ENCODE measurements at places on chromosomes 12 and 14.

GRCh38 chr12:132146772-132147422 is 2.6 kb downstream of the NOC4L start:
- DNase-seq = no peak

DNA sequence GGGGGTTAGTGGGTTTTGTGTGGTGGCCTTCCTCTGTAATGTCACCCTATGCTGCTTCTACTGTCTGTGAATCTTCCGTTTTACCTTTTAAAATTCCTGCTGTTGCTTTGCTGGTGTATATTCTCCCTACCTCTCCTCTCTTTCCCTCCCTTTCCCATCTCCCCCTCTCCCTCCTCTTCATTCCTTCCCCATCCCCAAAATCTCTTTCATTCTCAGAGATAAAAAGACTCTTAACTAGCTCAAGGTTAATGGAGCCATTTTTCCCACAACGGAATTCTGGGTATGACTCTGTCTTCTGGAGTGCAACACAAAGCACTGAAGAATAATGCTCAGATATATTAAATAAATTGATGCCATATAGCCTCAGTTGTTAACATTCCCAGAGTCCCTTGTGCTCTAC is 148.1 kb downstream of the EGLN3 start:
- DNase-seq = no peak

DNA sequence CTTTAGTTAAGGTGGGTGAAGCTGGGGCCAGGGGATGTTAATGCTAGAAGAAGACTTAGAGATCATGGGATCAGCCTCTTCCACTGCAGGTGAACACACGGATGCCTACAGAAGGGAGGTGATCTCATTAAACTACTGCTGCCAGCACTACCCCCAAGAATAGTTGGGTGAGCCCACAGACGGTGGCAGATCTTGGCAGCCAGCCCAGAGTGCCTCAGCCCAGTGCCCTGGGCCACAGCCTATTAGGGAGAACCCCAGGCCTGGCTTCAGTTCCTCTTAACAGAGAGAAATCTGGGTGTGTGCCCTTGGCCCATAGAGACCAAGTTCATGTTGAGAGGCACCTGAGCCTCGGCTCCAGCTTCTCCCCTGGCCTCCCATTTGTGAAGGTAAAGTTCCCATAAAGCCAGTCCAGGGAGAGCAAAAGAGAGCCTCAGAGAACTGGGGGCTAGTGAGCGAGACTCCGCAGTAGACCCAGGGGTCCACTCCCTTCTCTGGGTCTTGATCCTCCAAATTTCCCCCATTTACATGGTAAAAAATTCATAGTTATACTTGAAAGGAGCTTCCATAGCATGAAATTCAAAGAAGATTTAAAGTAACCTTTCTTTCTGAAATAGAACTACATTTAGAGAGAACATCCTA is 125.0 kb upstream of the CCND2 start:
- no peak for DNase-seq

DNA sequence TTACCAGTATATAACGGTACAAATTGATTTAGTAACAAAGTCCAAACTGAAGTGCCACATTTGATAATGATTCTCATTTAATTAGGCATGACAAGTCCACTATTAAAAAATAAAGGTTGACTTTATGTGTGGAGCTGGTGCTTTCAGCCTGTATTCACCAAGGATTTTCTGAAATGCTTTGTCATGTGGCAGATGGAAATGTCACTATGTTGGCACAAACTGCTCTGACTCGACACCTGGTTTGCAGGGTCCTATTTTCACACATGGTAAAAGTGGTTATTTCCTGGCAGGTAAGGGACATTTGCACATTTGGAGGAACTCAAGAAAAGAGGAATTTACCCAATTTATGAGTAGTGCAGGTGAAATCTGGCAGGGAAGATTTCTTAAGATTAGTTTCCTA is 572.6 kb upstream of the MDGA2 start:
- no peak for DNase-seq

- no peak for DNase-seq
Measured at GRCh38 chr14:56008150-56008549, 110.1 kb upstream of the PELI2 start.

DNA sequence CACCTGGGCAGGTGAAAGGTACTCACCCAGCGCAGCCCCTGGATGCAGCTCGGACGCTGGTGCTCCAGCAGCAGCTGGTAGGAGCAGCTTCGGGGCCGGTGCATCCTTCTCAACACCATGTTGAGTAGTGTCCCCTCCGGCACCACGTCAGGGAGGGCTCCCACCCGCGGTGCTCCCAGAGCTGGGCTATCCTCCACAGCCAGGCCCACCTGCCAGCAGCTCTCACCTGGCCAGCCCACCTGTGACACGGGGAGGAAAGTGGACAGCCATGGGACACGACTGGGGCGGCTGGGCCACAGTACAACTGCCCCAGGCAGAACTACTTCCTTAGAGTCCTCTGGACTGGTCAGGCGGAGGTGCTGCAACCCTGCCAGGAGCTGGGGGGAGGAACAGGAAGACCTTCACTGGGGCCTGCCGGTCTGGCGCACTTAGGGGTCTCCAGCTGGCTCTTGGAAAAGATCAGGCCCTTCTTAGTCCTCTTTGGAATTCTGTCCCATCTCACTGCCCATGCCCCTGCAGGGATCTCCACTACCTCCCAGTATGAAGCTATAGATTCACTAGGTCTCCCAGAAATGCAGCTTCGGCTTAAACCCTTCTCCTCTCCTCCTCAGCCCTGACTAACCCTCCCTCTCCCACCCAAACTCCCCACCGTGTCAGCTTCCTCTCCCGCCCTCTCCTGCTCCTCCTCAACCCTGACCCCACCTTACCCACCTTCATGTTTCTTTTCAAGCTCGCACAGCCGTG is 668 bp downstream of the RAPGEF3 start:
- no peak for DNase-seq

DNA sequence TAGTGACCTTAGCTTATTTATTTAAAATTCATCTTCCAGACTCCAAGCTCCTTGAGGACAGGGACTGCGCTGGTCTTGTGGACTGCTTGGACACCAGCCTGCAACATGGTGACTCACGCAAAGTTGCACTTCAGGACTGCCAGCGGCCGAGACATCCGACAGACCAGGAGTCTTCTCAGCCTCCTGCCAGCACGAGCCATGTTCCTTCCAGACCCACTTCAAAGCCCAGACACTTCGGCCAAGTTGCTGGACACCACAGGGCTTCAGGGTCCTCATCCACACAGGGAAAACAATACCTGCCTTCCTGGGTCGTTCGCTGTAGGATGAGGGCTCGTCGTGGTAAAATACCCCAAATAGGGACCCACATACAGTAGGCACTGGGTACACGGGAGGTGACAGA is 88.7 kb downstream of the BCL11B start:
- DNase-seq = no peak

DNA sequence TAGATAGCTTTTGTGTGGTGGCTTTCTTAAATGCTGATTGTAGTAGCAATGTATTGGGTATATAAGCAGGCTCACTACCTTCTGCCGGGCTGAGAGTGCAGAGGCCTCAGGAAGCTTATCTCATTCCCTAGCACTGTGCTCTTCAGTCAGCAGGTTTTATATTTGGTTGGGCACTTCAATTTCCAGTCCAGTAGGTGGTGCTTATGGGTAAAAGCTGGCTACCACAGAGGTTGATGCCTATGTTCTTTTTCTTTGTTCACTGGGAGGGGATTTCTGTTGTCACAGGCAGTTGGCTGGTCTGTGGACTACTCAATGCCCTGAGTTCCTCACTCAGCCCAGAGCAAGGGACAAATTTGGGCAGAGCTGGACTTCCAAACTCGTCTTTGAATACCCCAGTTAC is 43.0 kb upstream of the GLIPR1 start:
- DNase-seq = no peak

Measured in AG04449 (cell line).